ENCODE measurements at places on chromosomes 11 and 22.

GRCh38 chr11:116927163-116927974 is 89.9 kb upstream of the APOA1 start:
- no peak for DNase-seq

DNA sequence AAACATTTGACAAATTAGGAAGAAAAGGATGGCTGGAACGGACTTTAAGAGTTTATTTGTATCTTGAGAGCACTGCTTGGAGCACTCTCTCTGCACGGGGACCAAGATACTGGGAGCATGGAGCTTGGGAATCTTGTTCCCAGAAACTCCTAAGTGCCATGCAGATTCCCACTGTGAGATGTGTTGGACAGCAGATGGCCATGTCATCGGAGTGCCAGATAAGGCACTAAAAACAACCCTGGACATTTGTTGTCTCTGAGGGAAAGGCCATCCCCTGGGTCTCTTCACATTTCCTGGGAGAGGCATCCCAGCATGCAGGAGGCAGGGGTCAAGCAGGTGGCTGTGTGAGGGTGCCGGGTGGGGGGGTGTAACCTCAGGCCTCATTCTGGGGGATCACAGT is 2.9 kb downstream of the KIRREL3 start:
- no peak for DNase-seq

- no peak for DNase-seq
These were observed 122.3 kb downstream of the KCNQ1 start for GRCh38 chr11:2567026-2567671.

GRCh38 chr11:32440916-32441315 is 5.6 kb upstream of the WT1 start:
- no peak for DNase-seq

DNA sequence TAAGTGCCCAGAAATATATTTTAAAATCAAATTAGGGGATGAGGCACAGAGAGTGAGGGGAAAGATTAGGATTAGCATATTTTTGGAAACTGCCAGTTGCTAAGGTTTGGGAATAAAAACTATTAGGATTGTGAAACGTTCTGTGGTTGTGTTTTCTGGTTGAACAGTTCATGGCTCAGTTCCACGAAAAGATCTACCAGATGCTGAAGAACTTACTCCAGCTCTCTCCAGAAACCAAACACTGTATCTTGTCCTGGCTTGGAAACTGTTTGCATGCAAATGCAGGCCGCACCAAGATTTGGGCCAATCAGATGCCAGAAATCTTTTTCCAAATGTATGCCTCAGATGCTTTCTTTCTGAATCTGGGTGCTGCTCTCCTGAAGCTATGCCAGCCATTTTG is 15.3 kb downstream of the UBE4A start:
- DNase-seq, result no peak

GRCh38 chr22:46242076-46242475 is 8.0 kb downstream of the CDPF1 start:
- DNase-seq, result no peak

GRCh38 chr11:69958308-69958707 is 119.8 kb upstream of the ANO1 start:
- DNase-seq, result no peak

- DNase-seq, result no peak
These were observed 501.7 kb downstream of the INSC start for GRCh38 chr11:15616130-15617105.

DNA sequence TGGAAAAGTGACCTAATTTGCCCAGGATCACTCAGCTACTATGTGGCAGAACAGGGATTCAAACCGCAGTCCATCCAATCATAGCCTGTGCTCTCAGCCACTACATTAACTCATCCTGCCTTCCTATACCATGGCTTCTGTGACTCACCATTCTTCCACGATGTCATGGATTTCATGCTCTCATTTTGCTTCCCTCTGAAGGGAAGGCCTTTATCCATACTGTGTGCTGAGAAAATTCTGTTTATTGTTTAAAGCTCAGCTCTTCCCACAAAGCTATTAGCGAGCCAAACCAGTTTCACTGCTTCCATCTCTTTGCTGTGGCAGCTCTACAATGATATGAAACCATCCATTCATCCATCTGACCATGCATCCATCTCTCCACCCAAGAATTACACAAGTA is 289.9 kb downstream of the TENM4 start:
- DNase-seq, result no peak

DNA sequence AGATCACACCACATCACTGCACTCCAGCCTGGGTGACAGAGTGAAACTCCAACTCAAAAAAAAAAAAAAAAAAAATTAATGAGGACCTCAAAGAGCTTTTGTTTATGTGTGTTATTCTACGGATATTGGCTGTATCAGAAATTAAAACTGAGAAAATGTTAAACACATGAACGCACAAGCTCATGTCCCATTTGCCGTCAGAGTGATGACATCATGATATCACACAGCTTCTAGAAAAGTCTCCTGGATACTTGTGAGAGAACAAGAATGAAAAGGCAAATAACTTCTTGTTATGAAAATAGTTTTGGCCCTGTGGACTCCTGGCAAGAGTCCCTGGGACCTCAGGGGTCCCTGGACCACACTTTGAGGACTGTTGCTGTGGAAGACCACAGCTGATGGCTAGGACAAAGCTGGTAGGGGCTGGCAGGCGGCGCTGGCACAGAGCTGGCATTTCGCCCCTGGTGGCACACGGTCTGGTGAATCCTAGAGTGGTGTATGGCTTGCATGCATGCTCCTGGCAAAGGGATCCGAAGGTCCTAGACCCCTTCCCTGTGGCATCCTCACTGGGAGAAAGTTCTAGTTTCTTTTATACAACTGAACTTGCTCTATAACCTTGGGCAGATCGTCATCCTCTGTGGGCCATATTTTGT is 73.7 kb downstream of the NAT10 start:
- no peak for DNase-seq

DNA sequence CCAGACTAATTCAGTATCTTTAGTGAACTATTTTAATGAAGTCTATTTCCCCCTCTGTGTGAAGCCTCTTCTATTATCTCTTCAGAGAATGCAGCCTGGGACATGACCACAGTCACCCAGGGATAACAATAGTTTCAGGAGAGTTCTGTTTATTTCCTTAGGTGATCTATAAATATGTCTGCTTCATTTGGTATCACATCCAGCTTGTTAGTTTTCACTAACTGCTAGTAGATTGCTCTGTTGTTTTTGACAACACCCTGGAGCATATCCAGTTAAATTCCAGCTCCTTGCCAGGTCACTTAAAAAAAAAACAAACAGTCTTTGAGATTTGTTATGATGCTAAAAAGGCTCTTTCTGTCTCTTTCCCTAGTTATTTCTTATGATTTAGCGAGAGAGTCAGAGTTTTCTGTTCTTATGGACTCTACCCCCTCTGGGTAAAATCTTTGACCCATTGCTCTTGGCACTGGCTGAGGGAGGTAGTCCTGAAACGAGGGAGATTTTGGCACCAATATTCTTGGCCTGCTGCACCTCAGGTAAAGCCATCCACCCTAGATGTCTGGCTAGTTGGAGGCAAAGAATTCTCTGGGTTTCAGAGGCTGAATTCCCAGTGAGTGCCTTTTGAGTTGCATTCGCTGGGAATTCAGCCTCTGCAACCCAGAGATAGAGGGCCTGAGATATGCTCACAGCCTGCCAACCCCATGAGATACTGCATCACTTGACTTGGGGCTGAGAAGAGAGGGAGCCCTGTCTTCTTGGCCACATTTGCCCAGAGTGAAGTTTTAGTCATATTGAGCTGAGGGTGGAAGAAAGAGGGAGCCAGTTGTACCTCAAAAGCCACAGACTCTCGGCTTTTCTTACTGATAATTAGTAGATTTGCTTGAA is 159.1 kb downstream of the PGR start:
- no peak for DNase-seq

GRCh38 chr11:114147375-114148012 is 88.0 kb downstream of the ZBTB16 start:
- no peak for DNase-seq

DNA sequence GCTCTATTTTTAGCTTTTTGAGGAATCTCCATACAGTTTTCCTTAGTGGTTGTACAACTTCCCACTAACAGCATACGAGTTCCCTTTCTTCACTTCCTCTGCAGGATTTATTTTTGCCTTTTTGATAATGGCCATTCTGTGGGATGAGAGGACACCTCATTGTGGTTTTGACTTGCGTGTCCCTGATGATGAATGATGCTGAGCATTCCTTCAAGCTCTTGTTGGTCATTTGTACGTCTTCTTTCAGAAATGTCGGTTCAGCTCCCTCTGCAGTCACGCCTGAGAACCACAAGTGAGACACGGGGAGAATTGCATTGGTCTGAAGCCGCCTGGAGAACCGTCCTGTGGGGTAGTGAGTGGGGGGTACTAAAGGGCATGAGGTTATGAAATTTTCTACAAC is 2.0 kb upstream of the KRTAP5-10 start:
- DNase-seq, result no peak
